Immature natural killer cell (primary cell): ENCODE measurements at places on chromosomes 5 and 9. TPM values are rescaled to one million over a fixed set of nuclear protein-coding genes. Genes with fewer than 3 reads are reported as not detected.
A peak's percentile ranks its signal among the peaks of the same experiment; 100 is the strongest.

- H3K36me3 ChIP-seq, result no peaks in the 10 kb centered on the region
- no peaks in the 10 kb centered on the region for H3K27me3 ChIP-seq
- H3K27ac ChIP-seq, result no peak overlapping the region
- no peak overlapping the region for H3K4me3 ChIP-seq
These were observed 61.8 kb upstream of the CPLX2 start for GRCh38 chr5:175809531-175810121.

DNA sequence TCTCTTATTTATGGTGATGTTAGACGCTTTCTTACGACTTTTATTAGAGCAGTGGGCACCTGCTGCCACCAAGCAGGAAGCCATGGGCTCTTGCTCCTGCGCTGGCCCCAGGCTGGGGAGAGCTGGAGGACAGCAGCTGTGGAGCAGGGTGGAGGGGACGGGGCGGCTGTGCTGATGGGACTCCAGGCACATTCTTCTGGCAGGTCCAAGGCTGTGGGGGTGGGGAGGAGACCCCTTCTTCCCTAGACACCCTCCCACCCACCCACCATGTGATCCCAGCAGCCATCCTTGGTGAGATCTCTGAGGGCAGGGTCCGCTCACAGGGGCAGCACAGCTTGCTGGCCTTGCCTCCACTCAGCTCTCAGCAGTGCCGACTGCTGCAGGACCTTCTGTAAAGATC, 192.6 kb upstream of the IRX4 start:
- H3K36me3 ChIP-seq, result no peaks in the 10 kb centered on the region
- H3K27ac ChIP-seq, result no peak overlapping the region
- peaks cover 1% of the 10 kb centered on the region for H3K27me3 ChIP-seq
- no peak for DNase-seq
- no peaks in the 10 kb centered on the region for H3K4me1 ChIP-seq

DNA sequence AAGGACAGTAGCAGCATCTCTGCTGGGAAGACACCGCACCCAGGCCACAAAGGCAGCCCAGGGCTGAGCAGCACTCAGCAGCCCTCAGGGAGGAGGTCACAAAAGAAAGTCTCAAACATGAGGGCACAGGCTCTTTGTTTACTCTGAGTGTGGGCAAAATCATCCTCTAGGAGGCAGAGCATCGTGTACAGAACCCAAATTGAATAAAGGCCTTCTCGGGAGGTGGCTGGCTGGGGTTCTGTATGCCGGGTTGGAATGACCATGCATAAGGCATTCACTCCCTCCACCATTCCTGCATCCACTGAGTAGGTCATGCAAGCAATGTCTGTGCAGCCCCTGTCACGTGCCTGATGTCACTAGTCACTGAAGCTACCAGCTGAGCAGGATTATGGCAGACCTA, 412.8 kb downstream of the SPOCK1 start:
- H3K36me3 ChIP-seq, result no peaks in the 10 kb centered on the region
- no peak for DNase-seq
- H3K27me3 ChIP-seq, result no peaks in the 10 kb centered on the region
- H3K27ac ChIP-seq, result no peak overlapping the region
- no peak overlapping the region for H3K4me3 ChIP-seq

DNA sequence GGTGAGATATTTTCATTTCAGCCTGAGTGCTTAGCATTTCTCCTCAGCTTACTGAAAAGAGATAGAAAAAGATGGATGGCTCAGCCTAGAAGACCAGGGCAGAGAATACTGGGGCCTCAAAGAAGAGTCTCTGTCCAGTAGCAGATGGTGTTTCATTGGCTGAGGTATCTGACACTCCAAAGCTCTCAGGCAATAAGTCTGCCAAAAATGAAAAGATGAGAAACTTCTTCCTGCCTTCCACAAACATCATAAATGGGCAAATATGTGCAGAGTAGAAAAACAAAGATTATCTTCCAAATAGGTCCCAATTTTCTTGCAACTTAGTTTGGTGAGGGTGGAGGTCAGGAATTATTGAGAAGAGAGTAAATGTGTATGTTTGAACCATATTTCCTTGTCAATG, 87.4 kb upstream of the ICE1 start:
- no peak overlapping the region for H3K27ac ChIP-seq
- DNase-seq, result no peak
- no peaks in the 10 kb centered on the region for H3K4me1 ChIP-seq

PCDHGB6 gene
- polyA plus RNA-seq, result 0.38 TPM

- H3K4me1 ChIP-seq, result no peaks in the 10 kb centered on the region
- H3K36me3 ChIP-seq, result no peaks in the 10 kb centered on the region
- no peak for DNase-seq
- H3K4me3 ChIP-seq, result no peak overlapping the region
These were observed 563.5 kb downstream of the PRR16 start for GRCh38 chr5:121027636-121028035.

MYMK gene
- not detected for polyA plus RNA-seq

DNA sequence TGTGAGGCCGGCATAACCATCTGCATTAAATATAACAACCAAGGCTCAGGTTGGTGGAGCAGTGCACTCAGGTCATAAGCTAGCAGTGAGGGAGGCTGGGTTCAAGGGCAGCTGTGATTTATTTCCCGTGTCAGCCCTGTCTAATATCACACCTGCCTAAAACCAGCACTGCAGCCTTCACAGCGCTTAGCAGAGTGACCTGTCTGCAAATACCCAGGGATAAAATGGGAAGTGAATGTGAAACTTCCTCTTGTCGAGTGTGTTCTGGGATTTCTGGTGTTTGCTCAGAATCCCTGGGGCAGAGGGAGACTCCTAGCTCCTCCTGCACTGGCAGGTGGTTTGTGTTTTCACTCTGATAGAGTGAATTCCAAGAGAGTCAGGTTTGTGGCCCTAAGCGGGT, 57.5 kb downstream of the ZNF510 start:
- H3K27ac ChIP-seq, result no peak overlapping the region
- no peaks in the 10 kb centered on the region for H3K36me3 ChIP-seq
- peaks cover 6% of the 10 kb centered on the region for H3K4me1 ChIP-seq
- DNase-seq, result no peak
- no peak overlapping the region for H3K4me3 ChIP-seq

F2R gene
- polyA plus RNA-seq, result 92.6 TPM

DNA sequence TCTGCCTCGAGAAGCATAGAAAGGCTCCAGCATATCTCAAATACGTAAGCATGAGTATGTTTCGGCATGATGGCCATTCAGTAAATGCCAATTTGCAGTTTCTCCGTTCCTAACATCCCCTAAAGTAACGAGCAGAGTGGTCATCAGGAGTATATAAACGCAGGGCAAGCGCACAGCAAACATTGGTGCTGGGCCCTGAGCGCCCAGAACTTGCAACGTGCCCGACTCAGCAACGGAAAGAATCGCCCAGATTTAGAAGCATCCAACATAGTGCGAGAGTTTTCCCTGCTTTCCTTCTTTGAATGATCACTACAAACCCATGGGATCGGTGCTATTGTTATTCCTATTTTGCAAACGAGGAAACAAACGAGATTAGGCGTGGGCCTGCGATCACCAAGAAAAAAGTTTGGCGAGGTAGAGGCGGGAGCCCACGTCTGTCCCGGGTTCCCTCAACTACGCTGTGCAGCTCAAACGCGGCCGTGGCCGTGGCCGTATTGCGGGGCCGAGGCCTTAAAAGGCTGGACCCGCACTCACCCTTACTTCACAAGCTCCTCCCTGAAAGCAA, 505 bp downstream of the RPS14 start:
- peak overlapping the region; percentile 99 for H3K27ac ChIP-seq
- H3K4me1 ChIP-seq, result peaks cover 39% of the 10 kb centered on the region
- H3K4me3 ChIP-seq, result peak overlapping the region; percentile 91
- no peaks in the 10 kb centered on the region for H3K27me3 ChIP-seq
- peaks cover 39% of the 10 kb centered on the region for H3K36me3 ChIP-seq

DNA sequence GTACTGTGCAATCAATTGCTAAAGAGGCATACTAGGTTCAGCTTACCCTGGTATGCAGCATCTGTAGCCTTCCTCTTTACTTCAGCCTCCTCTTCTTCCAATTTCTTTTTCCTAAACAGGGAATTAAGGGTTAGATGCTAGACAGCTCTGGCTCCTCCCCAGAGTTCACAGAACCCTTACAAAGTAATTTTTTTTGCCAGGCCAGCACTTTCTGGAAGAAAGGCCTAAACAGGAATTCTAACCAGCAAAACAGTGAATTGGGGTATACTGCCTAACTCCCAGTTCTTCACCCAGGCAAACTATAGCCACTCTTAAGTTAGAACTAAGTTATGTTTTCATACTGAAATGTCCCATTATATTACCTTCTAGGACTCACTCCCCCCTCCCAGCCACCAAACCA, 8.1 kb downstream of the BRD8 start:
- peaks cover 66% of the 10 kb centered on the region for H3K36me3 ChIP-seq
- H3K27me3 ChIP-seq, result no peaks in the 10 kb centered on the region
- no peak overlapping the region for H3K4me3 ChIP-seq
- H3K4me1 ChIP-seq, result peaks cover 22% of the 10 kb centered on the region
- H3K27ac ChIP-seq, result no peak overlapping the region

DNA sequence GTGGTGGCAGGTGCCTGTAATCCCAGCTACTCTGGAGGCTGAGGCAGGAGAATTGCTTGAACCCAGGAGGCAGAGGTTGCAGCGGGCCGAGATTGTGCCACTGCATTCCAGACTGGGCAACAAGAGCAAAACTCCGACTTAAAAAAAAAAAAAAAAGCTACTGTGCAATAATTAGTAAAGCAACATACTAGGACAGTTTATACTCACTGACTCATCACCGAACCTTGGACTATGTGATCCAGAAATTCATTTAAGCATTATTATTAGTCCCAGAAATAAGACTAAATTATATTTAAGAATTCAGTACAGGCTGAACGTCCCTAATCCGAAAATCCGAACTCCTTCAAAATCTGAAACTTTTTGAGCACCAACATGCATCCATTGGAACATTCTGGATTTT, 37.8 kb downstream of the GOLPH3 start:
- no peak for DNase-seq
- H3K27me3 ChIP-seq, result no peaks in the 10 kb centered on the region
- H3K27ac ChIP-seq, result no peak overlapping the region
- peaks cover 63% of the 10 kb centered on the region for H3K4me1 ChIP-seq
- peaks cover 15% of the 10 kb centered on the region for H3K36me3 ChIP-seq

BARHL1 gene
- not detected for polyA plus RNA-seq

DNA sequence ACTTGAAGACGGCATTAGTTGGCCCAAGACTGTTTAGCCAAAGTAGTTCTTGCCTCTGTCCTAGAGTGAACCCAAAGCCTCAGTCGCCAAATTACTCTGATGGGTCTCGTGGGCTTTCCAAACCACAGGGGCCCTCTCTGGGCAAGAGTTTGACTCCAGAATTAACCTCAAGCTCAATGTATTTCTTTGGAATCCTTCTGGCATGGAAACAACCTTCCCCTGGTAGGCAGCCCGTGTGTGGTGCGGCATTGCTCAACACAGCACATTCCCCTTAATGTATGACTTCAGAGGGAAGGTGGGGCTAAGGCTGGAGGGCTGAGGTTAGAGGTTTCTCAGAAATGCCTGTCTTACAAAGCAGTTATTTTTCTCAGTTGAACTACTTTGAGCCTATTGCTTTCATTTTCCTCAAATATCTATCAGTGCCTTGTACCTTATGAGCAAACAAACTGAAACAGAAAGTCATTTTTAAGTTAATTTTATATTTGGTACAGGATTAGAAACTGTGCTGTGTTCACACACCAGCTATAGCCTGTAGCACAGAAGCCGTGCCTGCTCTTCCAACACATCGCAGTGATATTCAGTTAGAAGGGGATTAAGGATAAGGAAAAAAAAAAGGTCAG, 123.9 kb upstream of the HAPLN1 start:
- DNase-seq, result no peak
- no peaks in the 10 kb centered on the region for H3K4me1 ChIP-seq
- H3K27ac ChIP-seq, result no peak overlapping the region
- no peaks in the 10 kb centered on the region for H3K36me3 ChIP-seq
- peak overlapping the region; percentile 31 for H3K4me3 ChIP-seq

DNA sequence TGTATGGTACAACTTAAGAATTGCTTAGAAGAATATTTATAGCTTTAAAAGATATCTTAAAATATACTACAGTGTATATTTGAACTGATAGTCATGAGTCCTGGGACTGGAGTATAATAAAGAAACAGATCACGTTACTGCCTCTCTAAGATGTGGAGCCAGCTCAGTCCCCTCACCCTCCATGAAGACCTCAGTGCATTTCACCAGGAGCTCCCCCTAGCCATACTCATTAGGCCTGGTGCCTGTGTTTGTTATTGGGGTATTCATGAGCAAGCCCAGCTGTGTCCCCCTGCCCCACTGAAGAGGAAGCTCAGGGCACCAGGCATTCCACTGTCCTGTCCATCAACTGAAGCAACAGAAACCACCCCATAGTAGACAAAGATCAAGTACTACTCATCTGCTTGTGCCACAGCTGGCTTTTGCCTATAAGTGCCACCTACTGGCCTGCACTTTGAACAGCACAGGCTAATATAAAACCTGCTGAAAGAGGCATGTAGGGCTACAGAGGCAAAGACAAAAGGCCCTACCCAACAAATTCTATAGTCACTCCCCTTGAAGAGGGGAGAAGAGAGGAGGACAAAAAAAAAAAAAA, 850.2 kb upstream of the NUDT12 start:
- no peak for DNase-seq
- no peaks in the 10 kb centered on the region for H3K27me3 ChIP-seq
- H3K36me3 ChIP-seq, result no peaks in the 10 kb centered on the region
- no peak overlapping the region for H3K4me3 ChIP-seq

LCN9 gene
- not detected for polyA plus RNA-seq

UBTD2 gene
- 1.5 TPM for polyA plus RNA-seq

ADAMTSL2 gene
- polyA plus RNA-seq, result not detected

- no peak overlapping the region for H3K27ac ChIP-seq
- H3K36me3 ChIP-seq, result peaks cover 7% of the 10 kb centered on the region
- H3K27me3 ChIP-seq, result peaks cover 6% of the 10 kb centered on the region
- H3K4me1 ChIP-seq, result no peaks in the 10 kb centered on the region
- no peak for DNase-seq
- H3K4me3 ChIP-seq, result no peak overlapping the region
These were observed 47.8 kb upstream of the ADAMTS2 start for GRCh38 chr5:179393078-179393477.

TAS2R1 gene
- not detected for polyA plus RNA-seq

SPINK6 gene
- not detected for polyA plus RNA-seq

- peaks cover 13% of the 10 kb centered on the region for H3K36me3 ChIP-seq
- H3K27me3 ChIP-seq, result no peaks in the 10 kb centered on the region
- no peak overlapping the region for H3K27ac ChIP-seq
- no peaks in the 10 kb centered on the region for H3K4me1 ChIP-seq
- DNase-seq, result no peak
These were observed 47.0 kb downstream of the APC start for GRCh38 chr5:112784726-112785125.
